ENCODE measurements at places on chromosomes 16 and 17. TPM values are rescaled to one million over a fixed set of nuclear protein-coding genes. Genes with fewer than 3 reads are reported as not detected.

INTS2 gene
- total RNA-seq, result 10.3 TPM

RPAIN gene
- total RNA-seq, result 34.3 TPM

TOP2A gene
- total RNA-seq, result 26.8 TPM

CETP gene
- 27.1 TPM for total RNA-seq

TNFSF12 gene
- 38.2 TPM for total RNA-seq

SPNS2 gene
- total RNA-seq, result 69.1 TPM

CDH15 gene
- not detected for total RNA-seq

ASB16 gene
- total RNA-seq, result 0.15 TPM

PYDC1 gene
- not detected for total RNA-seq
